ENCODE measurements at places on chromosomes 16 and 17.
A peak's percentile ranks its signal among the peaks of the same experiment; 100 is the strongest.

GRCh38 chr17:34584805-34585416 lies 5.5 kb downstream of the TMEM132E start:
- peak; percentile 24 for DNase-seq

- DNase-seq: no peak
Measured at GRCh38 chr17:30345089-30345433, 11.2 kb upstream of the TMIGD1 start.

DNA sequence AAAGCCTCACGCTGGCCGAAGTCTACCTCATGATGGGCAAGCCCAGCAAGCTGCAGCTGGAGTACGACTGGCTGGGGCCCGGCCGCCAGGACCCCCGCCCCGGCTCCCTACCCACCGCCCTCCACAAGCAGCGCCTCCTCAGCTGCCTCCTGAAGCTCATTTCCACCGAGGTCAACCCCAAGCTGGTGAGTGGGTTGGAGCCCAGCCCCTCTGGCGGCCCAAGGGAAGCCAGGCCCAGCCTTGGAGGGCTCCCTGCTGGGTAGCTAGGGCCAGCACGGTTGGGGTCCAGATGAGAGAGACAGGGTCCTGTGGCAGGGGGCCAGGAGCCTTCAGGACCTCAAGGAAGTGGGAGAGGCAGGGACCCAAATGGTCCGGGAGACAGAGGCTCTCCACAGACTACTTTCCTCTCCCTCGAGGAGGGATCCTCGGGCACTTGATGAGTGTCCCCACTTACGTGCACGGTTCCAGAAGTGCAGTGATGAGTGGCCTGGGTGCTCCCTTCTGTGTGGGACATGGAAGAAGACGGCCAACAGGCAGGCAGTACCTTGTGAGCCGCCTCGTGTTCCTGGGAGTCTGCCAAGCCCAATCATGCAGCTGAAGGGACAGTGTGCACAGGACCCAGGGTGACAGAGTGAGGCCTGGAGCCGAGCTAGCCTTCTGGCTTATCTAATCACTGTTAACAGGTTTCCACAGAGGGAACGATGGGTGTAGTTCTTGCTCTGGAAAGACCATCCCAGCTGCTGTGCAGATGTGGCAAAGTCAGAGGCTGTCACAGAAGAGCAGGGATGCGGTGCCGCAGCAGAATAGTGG lies 21.1 kb upstream of the JPT2 start:
- DNase-seq: no peak

GRCh38 chr16:89219365-89219764 lies 1.9 kb downstream of the ZNF778 start:
- DNase-seq: no peak

All from NCI-H1436 treated with DMSO at 0.1 percent for 48 hours (cell line).